ENCODE measurements at places on chromosomes 5 and 9.
A peak's percentile ranks its signal among the peaks of the same experiment; 100 is the strongest.

- H3K27ac ChIP-seq = no peak overlapping the region
- H3K36me3 ChIP-seq = peaks cover 1% of the 10 kb centered on the region
- DNase-seq = no peak
- peaks cover 3% of the 10 kb centered on the region for H3K27me3 ChIP-seq
- peaks cover 4% of the 10 kb centered on the region for H3K4me1 ChIP-seq
Measured at GRCh38 chr5:74226716-74227485, 413.6 kb downstream of the ENC1 start.

DNA sequence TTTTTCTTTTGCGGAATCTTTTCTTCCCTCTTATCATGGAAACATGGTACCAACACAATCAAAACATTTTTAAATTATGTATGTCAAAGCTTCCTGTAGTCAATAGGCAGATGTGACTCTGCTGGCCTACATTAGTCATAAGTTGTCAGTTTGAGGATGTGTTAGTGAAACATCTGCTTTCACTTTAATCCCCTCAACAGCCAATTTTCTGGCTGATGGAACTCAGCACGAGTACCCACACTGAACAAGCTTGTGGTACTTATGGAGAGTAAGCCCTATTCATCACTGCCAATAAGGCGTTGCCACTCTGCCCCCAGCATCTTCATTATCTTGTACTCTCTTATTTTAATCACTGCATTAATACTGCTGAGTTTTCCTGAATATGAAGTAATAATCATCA lies 1034.4 kb downstream of the CDH9 start:
- no peak for DNase-seq
- H3K36me3 ChIP-seq = no peaks in the 10 kb centered on the region
- no peak overlapping the region for H3K4me3 ChIP-seq
- H3K27ac ChIP-seq = no peak overlapping the region
- H3K27me3 ChIP-seq = no peaks in the 10 kb centered on the region

GRCh38 chr5:54769746-54770145 lies 215.6 kb downstream of the ESM1 start:
- H3K4me3 ChIP-seq = no peak overlapping the region
- H3K4me1 ChIP-seq = peaks cover 15% of the 10 kb centered on the region
- no peaks in the 10 kb centered on the region for H3K27me3 ChIP-seq
- no peak overlapping the region for H3K27ac ChIP-seq
- H3K36me3 ChIP-seq = no peaks in the 10 kb centered on the region
- no peak for DNase-seq

- no peak for DNase-seq
- peaks cover 16% of the 10 kb centered on the region for H3K4me1 ChIP-seq
- no peaks in the 10 kb centered on the region for H3K36me3 ChIP-seq
- H3K4me3 ChIP-seq = no peak overlapping the region
Measured at GRCh38 chr9:136372561-136373299, 739 bp downstream of the CARD9 start.

- no peaks in the 10 kb centered on the region for H3K27me3 ChIP-seq
- H3K4me1 ChIP-seq = peaks cover 6% of the 10 kb centered on the region
- no peak for DNase-seq
- no peak overlapping the region for H3K4me3 ChIP-seq
- peak overlapping the region; percentile 60 for H3K27ac ChIP-seq
Measured at GRCh38 chr5:31096238-31096865, 97.1 kb upstream of the CDH6 start.

DNA sequence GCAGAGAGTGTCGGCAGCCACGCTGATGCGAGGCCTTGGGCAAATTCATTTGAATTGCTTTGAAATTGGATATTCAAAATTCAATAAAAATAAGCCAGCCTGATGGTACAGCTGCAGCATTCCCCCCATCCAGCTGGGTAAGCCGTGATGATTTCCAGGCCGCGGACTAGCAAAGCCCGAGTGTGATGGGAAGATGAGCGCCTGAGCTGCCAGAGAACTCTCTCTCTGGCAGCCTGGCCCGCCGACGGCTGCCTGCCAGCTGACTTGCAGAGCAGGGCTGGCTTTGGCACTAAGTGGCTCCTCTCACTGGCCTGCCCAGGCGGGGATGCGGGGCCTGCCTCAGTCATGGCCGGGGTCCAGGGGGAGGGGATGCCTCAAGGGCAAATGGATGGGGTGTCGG lies 268.3 kb upstream of the WWC1 start:
- peaks cover 6% of the 10 kb centered on the region for H3K4me1 ChIP-seq
- peaks cover 33% of the 10 kb centered on the region for H3K27me3 ChIP-seq
- H3K27ac ChIP-seq = no peak overlapping the region
- H3K4me3 ChIP-seq = no peak overlapping the region
- DNase-seq = no peak

DNA sequence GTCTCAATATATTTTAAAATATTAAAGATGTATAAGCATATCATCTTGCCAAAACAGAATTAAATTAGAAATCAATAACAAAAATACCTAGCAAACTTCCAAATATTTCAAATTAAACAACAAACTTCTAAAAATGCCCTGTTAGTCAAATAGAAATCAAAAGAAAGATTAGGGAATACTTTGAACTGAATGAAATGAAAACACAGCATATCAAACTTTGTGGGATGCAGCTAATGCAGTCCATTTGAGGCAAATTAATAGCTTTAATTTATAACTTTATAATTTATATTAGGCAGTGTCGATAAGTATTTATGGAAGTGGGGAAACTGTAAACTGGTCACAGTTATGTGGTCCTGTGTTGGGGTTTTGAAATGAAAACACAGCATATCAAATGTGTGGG lies 17.1 kb downstream of the SLC6A3 start:
- no peak for DNase-seq
- no peaks in the 10 kb centered on the region for H3K36me3 ChIP-seq

DNA sequence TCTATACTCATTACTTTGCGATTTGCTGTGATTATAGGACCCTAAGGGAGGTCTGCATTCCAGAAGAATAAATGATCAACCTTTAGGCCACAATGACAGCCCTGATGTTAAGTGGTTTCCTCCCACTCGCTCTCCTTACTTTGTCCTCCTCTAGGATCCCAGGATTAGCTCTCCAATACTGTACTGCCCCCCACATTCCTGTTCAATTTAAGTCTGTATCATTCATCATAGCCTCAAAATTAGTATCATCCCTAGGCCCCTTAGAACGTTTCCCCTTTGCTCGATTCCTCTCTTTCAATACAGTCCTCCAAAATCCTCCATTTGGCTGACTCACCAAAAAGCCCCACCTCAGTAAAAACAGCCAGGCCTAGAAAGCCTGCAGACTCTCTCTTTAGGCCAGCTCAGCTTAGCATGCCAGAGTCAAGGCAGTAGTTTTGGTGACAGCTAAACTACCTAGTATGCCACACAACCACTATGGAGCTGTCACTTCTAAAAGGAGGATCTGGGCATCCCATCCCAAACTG lies 24.4 kb downstream of the RNF145 start:
- H3K36me3 ChIP-seq = peaks cover 25% of the 10 kb centered on the region
- no peaks in the 10 kb centered on the region for H3K27me3 ChIP-seq
- H3K4me1 ChIP-seq = peaks cover 71% of the 10 kb centered on the region
- DNase-seq = no peak
- peak overlapping the region; percentile 98 for H3K27ac ChIP-seq

GRCh38 chr5:10030219-10030831 lies 219.4 kb downstream of the ATPSCKMT start:
- no peak for DNase-seq
- peaks cover 2% of the 10 kb centered on the region for H3K4me1 ChIP-seq
- H3K36me3 ChIP-seq = peaks cover 7% of the 10 kb centered on the region
- no peaks in the 10 kb centered on the region for H3K27me3 ChIP-seq
- H3K27ac ChIP-seq = no peak overlapping the region

GRCh38 chr9:96382839-96383164 lies 709 bp downstream of the SLC35D2 start:
- no peaks in the 10 kb centered on the region for H3K27me3 ChIP-seq
- H3K4me3 ChIP-seq = peak overlapping the region; percentile 86
- peak overlapping the region; percentile 83 for H3K27ac ChIP-seq
- peaks cover 43% of the 10 kb centered on the region for H3K4me1 ChIP-seq
- DNase-seq = no peak

DNA sequence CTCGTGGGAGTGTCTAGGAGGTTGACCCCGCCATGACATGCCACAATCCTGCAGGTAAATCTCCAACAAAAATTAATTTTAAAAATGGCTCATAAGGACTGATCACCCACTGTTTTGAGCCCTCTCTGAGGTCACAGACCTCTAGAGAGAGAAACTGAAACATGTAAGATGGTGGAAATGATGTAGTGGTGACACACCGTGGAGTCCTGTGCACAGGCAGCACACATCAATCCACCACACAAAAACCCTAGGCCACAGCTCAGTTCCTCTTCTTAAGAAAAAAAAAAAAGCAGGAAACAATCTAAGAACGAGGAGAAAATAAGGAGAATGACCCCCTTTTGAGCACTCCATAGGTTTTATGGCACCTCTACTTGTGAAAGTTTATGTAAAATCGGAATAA lies 93.8 kb upstream of the FAM120A start:
- no peak overlapping the region for H3K27ac ChIP-seq
- peaks cover 15% of the 10 kb centered on the region for H3K27me3 ChIP-seq
- no peaks in the 10 kb centered on the region for H3K4me1 ChIP-seq
- no peak for DNase-seq
- H3K36me3 ChIP-seq = no peaks in the 10 kb centered on the region

DNA sequence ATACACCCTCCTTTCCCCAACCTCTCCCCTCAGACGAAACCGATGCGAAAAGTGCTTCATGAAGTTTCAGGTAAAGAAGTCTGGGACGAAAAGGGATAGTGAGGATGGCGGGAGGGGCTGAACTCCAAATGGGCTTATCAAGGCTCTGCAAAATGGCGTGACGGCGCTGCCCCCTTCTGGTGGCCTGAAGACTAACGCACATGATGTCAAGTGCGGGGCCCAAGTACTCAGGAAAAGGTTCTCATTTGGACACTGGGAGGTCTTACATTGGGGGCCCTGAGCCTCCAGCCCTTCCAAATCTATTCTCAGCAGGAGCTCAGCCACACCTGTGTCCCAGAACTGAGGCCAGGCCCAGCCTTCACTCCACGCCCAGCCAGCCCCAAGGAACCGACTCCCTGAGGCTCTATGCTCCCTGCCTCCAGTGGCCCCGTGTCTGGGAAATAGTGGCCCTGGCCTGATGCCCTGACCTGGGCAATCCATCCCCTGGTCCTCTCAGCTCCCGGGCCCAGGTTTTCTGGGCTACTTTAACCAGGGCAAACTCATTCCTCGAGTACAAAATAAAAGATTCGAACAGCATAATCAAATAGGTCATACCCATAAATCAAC lies 119.9 kb downstream of the KCNIP1 start:
- no peaks in the 10 kb centered on the region for H3K36me3 ChIP-seq
- H3K27me3 ChIP-seq = no peaks in the 10 kb centered on the region
- DNase-seq = no peak
- H3K27ac ChIP-seq = no peak overlapping the region
- no peaks in the 10 kb centered on the region for H3K4me1 ChIP-seq

DNA sequence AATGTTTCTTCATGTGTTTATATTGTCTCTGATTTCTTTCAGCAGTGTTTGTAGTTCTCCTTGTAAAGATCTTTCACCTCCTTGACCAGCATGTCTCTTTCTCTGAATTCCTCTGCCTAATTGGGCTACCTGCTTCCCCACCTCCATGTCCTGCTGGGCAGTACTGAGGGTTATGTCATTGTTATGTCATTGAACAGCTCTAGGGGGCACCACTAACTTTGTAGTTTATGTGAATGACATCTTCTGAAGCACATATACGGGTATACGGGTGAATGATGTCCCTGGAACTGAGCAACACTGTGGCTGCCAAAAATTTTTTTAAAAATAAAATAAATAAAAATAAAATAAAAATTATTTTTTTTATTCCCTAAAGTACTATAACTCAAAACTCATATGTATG lies 16.9 kb upstream of the SNCAIP start:
- H3K4me1 ChIP-seq = peaks cover 15% of the 10 kb centered on the region
- no peaks in the 10 kb centered on the region for H3K36me3 ChIP-seq
- no peak overlapping the region for H3K4me3 ChIP-seq
- no peak overlapping the region for H3K27ac ChIP-seq
- no peak for DNase-seq

- H3K27me3 ChIP-seq = peaks cover 6% of the 10 kb centered on the region
- H3K4me3 ChIP-seq = no peak overlapping the region
- H3K4me1 ChIP-seq = no peaks in the 10 kb centered on the region
- DNase-seq = no peak
Measured at GRCh38 chr5:35297755-35298154, 67.5 kb upstream of the PRLR start.

DNA sequence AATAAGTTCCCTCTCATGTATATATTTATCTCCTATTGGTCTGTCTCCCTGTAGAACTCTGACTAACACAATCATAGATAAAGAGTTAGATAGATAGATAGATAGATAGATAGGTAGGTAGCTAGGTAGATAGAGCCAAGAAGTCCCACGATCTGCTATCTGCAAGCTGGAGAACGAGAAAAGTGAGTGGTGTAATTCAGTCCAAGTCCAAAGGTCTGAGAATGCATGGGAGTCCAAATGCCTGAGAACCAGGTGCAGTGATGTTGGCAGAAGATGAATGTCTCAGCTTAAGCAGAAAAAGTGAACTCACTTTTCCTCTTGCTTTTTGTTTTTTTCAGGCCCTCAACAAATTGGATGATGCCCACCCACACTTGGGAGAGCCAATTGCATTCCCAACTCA lies 37.7 kb upstream of the ZFR start:
- no peaks in the 10 kb centered on the region for H3K36me3 ChIP-seq
- H3K27me3 ChIP-seq = peaks cover 8% of the 10 kb centered on the region
- no peak overlapping the region for H3K4me3 ChIP-seq
- no peaks in the 10 kb centered on the region for H3K4me1 ChIP-seq
- DNase-seq = no peak

GRCh38 chr9:33453286-33453860 lies 6.0 kb upstream of the AQP3 start:
- H3K4me1 ChIP-seq = peaks cover 9% of the 10 kb centered on the region
- DNase-seq = no peak
- no peak overlapping the region for H3K27ac ChIP-seq
- H3K4me3 ChIP-seq = no peak overlapping the region
- H3K27me3 ChIP-seq = no peaks in the 10 kb centered on the region
- no peaks in the 10 kb centered on the region for H3K36me3 ChIP-seq

- peak overlapping the region; percentile 95 for H3K27ac ChIP-seq
- DNase-seq = no peak
- H3K4me3 ChIP-seq = peak overlapping the region; percentile 88
- no peaks in the 10 kb centered on the region for H3K27me3 ChIP-seq
- H3K36me3 ChIP-seq = peaks cover 4% of the 10 kb centered on the region
Measured at GRCh38 chr5:142013734-142014521, 1.1 kb upstream of the GNPDA1 start.

GRCh38 chr5:59525957-59526356 lies 367.6 kb downstream of the PDE4D start:
- peaks cover 20% of the 10 kb centered on the region for H3K4me1 ChIP-seq
- H3K27me3 ChIP-seq = no peaks in the 10 kb centered on the region
